ENCODE measurements at places on chromosomes 11 and 22. TPM values are rescaled to one million over a fixed set of nuclear protein-coding genes. Genes with fewer than 3 reads are reported as not detected.

MTMR3 gene
- polyA plus RNA-seq = 46.4 TPM

MMP1 gene
- polyA plus RNA-seq = not detected

CD6 gene
- polyA plus RNA-seq = 13.6 TPM

IZUMO1R gene
- not detected for polyA plus RNA-seq

TPBGL gene
- not detected for polyA plus RNA-seq

DKK3 gene
- not detected for polyA plus RNA-seq

PIM3 gene
- 331 TPM for polyA plus RNA-seq

C1QTNF6 gene
- 30.3 TPM for polyA plus RNA-seq

MEI1 gene
- polyA plus RNA-seq = 64.8 TPM

MS4A4E gene
- 1.0 TPM for polyA plus RNA-seq

CTSC gene
- 8.8 TPM for polyA plus RNA-seq

MMP13 gene
- not detected for polyA plus RNA-seq

SLC22A6 gene
- polyA plus RNA-seq = not detected

TMPRSS5 gene
- polyA plus RNA-seq = 0.86 TPM

ESRRA gene
- 19.5 TPM for polyA plus RNA-seq

ABCC8 gene
- polyA plus RNA-seq = 0.22 TPM

DEFB131B gene
- not detected for polyA plus RNA-seq

DDT gene
- polyA plus RNA-seq = 142 TPM

All from B cell (primary cell).